Renal cortical epithelial cell (primary cell): ENCODE measurements at places on chromosomes 7 and 10. TPM values are rescaled to one million over a fixed set of nuclear protein-coding genes. Genes with fewer than 3 reads are reported as not detected.
A peak's percentile ranks its signal among the peaks of the same experiment; 100 is the strongest.

DNA sequence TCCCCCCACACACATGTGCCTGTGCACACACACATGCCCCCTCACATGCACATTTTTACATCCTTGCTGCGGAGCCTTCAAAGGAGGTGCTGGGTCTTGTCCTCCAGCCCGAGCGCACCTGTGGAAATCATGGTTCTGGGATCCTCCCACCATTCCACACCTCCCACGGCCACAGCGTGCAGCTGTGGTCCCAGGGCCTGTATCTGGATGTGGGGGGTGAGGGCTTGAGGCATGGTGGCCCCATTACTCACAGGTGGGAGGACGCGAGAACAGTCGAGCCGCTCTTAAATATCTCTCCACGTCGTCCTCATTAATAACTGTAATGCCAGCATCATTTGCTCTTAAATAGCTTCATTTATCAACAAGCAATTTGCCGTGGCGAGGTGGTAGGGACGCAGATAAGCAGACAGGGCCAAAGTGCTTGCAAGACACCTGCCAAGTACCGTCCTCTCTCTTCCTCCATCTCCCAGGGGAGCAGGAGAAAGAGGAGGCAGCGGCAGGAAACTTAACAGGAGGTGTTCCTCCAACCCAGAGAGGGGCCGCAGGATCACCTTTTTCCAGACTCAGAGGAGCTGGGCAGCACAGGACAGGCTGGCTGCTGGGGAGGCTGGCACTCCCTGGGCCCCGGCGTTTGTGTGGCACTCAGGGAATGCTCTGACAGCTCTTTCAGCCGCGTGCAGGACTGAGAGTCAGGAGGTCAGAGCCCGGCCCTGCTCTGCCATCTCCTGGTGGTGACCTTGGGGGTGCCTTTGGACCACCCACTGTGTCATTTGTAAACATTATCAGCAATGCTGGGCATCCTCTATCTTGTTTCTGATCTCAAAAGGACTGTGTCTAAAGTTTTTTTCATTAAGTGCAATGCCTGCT lies 87.4 kb downstream of the CDH23 start:
- DNase-seq = no peak

- no peak for DNase-seq
Observed at GRCh38 chr7:83850941-83851340, 202.0 kb upstream of the SEMA3E start.

- peak; percentile 95 for DNase-seq
Observed at GRCh38 chr7:55185941-55186609, 167.3 kb downstream of the EGFR start.

GRCh38 chr7:36746347-36746746 lies 22.1 kb upstream of the AOAH start:
- DNase-seq = peak; percentile 93

- DNase-seq = no peak
Observed at GRCh38 chr10:33152146-33152545, 182.3 kb downstream of the NRP1 start.

- no peak for DNase-seq
Observed at GRCh38 chr7:24241206-24241605, 42.8 kb upstream of the NPY start.

Gene ITGB8
- total RNA-seq = 257 and 399 TPM in 2 replicates

DNA sequence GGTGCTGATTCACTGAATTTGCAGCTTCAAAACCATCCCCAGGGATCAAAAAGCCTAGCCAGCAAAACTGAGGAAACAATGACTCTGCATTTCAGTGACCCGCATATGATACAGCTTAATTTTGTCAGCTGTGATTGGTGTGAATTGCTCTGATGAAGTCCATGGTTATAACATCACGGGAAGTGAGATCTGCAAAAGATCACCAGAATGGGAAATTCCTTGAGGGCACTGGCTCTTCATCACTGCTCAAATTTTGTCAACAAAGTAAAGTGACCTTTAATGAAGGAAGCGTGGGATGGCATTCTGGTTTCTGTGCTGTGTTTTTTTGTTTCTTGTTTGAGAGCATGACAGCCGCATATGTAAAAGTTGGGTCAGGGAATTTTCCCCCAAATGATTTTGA lies 745.9 kb downstream of the GATA3 start:
- DNase-seq = no peak

GRCh38 chr10:11076221-11076620 lies 58.5 kb downstream of the CELF2 start:
- no peak for DNase-seq

DNA sequence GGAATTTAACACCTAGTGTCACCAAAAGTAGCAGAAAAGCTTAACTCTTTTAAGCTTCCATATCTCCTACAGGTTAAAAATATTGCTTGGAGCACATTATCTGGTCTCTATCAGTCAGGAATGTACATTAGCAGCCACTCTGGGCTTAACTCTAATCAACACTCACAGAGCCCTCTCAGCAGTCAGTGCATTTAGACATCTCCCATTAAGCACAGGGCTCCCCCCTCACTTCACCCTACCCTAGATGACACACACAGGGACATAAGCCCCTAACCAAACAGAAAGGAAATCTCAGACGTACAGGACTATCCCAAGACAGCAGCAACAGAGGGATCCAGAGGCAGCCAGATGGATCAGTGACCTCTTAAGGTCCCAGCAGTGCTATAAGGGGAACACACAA lies 26.4 kb downstream of the FBXW4 start:
- DNase-seq = no peak

DNA sequence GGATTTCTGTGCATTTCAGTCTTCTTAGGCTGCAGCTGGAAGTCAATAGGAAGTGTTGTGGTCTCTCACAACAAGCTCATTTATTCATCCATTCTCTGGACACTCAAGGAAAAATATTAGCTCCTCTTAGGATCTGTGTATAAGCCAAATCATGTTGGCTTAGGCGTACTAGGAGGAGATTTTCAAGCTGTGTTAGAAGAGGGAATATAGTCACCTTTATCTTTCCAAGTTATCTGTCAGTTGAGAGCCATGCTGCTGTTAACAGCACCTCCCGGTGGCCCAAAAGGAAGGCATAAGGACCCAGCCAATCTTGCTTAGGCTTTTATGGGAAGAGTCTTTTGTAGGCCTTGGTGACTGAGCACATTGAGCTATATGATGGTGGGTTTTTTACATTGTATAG lies 220.0 kb downstream of the LRMDA start:
- peak; percentile 39 for DNase-seq

DNA sequence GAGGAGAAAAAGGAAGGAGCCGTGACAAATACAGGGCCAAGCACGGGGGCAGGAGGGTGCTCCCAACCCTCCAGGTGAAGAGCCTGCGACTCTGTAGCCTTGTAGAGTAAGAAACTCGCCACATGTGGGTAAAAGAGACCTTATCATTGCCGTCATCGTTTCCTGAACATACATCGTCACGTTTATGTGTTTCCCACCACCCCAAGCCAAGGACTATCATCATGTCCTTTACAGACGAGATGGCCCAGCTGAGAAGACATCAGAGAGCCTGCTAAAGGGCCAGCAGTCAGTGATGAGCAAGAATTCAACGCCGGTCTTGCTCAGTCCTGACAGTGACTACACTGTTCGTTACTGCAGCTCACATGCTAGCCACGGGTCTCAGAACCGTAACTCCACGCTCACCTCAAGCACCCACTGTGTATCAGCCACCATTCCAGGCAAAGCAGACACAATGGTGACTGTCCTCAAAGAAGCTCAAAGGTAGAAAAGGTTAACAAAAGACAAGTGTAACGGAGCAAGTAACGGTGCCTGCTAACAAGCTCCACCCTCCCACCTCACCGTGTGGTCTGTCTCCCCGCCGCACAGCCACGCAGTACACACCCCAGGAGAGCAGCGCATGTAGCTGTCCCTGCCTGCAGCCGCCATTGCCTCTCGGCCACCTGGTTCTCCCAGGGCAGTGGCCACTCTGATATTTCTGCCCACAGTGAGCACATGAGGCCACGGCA lies 147.8 kb downstream of the MAD1L1 start:
- no peak for DNase-seq

GRCh38 chr7:96664793-96665192 lies 44.9 kb downstream of the SEM1 start:
- DNase-seq = no peak

GRCh38 chr10:12438919-12439692 lies 89.8 kb downstream of the CAMK1D start:
- no peak for DNase-seq

GRCh38 chr7:74306004-74306729 lies 17.0 kb downstream of the CLIP2 start:
- DNase-seq = no peak

Gene STK32C
- 9.2 and 15.5 TPM in 2 replicates for total RNA-seq

Gene HOXA6
- 2.8 and 22.0 TPM in 2 replicates for total RNA-seq

Gene NUDT13
- total RNA-seq = 1.2 and 1.7 TPM in 2 replicates

DNA sequence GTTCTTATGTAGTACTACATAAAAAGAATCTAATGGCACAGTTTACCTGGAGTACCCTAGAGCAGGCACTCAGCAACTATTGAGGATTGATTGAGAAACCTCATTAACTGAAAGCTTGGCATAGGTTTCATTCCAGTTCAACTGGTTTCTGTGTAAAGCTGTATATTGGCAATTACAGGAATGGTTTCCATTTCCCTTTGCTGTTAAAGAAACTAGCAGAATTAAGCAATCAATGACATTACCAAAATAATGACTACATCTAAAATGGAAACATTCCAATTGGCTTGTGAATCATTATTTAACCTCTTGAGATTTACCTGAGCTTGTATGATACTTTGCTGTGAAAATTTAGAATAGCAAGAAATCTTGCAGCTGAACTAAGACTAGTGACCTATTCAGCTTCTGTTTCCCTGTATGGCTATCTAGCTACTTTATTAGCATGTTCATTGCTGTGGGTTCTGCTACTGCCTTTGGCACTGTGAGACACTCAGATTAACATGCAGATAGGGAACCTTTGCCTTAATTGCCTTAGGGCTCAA lies 33.5 kb upstream of the CADPS2 start:
- DNase-seq = peak; percentile 68

Gene TFEC
- 0.17 and 0.80 TPM in 2 replicates for total RNA-seq

Gene HTR5A
- not detected in 2 replicates for total RNA-seq

GRCh38 chr10:129517680-129518057 lies 50.6 kb downstream of the MGMT start:
- no peak for DNase-seq

DNA sequence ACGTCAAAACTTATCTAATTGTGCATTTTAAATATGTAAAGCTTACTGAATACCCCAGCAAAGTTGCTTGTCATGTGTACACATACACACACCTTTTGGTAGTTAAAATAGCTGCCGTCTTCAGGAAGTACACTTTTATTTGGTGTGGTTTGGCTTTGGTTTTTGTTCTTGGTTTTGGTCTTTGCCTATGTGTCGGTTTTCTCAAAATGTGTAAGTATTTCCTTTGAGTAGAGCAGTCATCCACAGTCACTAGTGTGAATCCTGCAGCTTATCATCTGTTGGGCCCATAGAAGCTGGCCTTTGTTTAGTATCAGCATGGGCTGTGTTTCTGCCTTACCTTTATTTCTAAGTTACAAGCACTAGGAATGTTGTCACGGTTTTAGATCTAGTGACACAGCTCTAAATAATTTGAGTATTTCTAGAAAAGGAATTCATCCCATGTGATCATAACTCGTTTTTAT lies 35.3 kb downstream of the NET1 start:
- peak; percentile 50 for DNase-seq

DNA sequence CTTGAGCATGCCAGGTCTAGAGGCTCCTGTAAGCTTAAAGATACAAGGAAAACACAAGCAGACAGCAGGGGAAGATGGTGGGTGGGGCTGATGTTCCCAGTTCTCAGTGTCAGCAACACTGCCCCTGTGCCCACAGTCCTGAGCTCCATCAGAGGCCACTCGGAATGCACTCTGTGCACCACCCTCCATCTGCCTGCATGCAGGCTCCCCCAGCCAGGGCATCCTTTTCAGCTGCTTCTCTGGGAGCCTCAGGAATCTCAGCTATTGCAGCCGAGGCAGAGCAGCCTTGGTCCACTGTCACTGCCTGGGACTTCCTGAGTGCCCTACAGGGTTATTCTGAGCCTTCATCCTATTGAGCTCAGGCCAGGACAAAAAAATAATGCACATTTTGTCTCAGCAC lies 22.2 kb downstream of the LBX1 start:
- DNase-seq = no peak

DNA sequence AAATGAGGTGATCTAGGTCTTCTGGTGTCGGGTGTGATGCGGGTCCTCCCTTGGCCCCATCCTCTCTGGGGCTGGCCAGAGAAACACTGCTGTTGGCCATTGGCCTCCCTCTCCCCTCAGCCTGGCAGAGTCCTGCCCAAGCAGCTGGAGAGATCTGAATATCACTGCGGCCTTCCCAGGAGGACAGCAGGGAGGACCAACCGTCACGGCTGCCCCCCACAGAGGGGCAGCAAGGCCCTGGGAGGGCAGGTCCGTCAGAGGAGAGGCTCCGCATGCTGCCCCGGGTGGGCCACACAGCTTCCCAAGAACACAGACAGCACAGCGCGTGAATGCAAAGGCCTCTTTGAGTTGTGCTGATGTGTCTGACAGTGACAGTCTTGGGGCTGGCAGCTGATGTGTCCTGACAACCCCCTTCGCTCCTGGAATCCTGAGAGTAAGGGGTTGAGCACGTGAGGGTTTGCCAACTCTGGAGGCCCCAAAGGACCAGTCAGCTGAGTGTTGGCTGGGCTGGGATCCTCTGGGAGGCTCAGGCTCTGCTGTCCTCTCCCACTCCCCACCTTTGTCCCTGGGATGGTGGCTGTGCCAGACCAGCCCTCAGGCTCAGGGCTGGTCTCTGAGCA lies 132.5 kb upstream of the UNC5B start:
- DNase-seq = no peak

GRCh38 chr10:64529003-64529350 lies 1007.8 kb downstream of the REEP3 start:
- DNase-seq = no peak

DNA sequence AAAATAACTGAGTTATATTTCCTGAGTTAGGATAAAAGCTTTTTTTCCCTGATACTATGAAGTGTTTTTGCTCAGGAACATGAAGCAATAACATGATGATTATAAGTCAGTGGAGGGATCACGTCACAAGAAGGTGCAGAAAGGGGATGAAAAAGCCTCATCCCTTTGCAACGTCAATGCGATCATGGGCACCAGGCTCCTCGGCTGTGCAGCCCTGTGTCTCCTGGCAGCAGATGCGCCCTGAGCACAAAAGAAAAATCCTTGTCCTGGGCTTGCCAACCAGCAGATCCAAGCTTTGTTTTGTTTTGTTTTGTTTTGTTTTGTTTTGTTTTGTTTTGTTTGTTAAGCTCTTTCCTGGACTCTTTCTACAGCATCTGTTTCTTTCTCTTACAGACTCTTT lies 103.5 kb upstream of the PRSS1 start:
- no peak for DNase-seq

DNA sequence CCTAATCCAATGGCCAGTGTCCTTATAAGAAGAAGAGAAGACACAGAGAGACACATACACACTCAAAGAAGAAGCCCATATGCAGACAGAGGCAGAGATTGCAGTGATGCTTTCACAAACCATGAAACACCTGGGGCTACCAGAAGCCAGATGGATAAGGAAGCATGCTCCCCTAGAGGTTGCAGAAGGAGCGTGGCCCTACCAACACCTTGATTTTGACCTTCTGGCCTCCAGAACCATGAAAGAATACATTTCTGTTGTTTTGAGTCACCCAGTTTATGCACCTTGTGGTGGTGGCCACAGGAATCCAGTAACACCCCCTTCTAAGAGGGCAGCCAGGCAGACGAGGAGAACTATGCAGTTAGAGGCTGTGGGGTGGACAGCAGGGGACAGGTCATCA lies 43.5 kb downstream of the AOC1 start:
- no peak for DNase-seq

- DNase-seq = no peak
Observed at GRCh38 chr7:6166443-6166891, 106.0 kb downstream of the CYTH3 start.
